ENCODE measurements at places on chromosomes 12 and 14.

- no peak for DNase-seq
Observed at GRCh38 chr12:49588721-49589516, 16.5 kb downstream of the FAM186B start.

DNA sequence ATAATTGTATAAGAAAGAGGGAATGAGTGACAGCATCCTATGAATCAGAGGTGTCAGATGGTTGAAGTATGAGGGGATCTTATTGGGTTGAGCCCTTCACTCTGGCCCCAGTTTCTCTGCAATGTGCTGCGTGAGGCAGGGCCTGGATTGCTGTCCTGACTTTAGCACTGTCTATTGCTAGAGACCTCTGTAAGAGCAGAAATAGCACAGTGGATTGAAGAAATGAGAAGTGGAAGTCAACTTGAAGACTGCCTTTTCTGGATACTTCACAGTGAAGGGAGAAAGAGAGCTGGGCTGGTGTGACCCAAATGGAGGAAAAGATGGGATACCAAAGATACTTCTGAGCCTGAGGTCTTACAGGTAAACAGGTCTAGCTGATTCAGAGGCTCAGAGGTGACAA is 5.8 kb downstream of the ASCL4 start:
- no peak for DNase-seq

DNA sequence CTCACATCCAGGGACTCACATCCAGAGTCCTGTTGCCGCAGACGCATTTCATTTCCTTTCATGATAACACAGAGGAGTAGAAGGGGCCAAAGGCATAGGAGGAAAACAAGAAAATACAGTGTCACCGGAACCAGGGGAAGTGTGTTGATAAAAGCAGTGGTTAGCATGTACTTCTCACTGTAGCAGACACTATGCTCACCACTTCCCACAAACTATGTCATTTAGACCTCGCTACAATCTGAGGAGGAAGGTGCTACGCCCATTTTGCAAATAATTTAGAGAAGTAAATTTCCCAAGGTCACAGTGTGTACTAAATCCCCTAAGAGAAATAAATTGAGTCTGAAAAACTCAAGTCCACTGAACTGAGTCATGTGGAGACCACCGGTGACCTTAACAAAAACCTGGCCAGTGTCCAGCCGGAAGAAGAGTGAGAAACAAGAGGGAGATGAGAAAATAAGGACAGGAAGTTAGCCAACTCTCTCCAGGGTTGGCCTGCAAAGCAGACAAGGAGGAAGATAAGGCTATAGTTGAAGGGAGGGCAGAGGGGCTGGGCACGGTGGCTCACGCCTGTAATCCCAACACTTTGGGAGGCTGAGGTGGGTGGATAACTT is 25.8 kb upstream of the TMCC3 start:
- peak; percentile 37 for DNase-seq

- no peak for DNase-seq
Observed at GRCh38 chr12:64675795-64676194, 65.5 kb downstream of the RASSF3 start.

DNA sequence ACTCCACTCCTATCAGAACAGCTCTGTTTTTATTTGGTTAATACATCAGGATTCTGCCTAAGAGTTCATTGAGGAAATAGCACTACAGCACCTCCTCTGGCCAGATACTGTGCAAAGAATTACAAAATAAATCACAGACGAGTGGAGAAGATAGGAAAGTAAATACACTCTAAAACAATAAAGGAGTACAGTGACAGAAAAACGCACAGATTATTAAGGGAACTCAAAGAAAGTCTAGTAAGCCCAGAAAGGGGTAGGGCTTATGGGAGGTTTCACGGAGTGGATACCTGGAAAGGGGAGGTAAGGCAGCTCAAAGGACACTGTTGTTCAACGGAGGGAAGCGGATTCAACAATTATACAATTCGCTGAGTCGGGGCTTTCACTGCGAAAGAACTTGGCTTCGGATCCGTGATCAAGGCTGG is 5.5 kb downstream of the OR10AD1 start:
- DNase-seq, result no peak

- DNase-seq, result no peak
Observed at GRCh38 chr14:68050177-68050576, 230.6 kb downstream of the RAD51B start.

- DNase-seq, result no peak
Observed at GRCh38 chr14:24665440-24665991, 31.5 kb upstream of the GZMB start.

DNA sequence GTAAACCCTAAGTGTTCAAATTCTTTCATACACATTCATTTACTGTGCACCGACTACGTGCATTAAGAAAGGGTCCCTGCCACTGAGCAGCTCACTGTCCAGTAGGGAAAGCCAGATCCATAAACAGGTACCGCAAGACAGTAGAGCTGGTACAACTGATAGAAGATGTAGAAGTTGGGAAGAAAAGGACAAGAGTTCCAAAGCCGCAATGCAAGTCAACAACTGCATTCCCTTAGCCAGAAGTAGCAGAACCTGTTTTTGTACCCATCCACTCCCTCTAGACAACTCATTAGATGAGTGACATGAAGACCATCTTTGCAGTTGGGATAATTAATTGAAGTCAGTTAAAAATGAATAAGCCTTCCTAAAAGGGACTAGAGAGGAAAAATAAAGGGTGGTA is 1.3 kb downstream of the SENP1 start:
- DNase-seq, result no peak

DNA sequence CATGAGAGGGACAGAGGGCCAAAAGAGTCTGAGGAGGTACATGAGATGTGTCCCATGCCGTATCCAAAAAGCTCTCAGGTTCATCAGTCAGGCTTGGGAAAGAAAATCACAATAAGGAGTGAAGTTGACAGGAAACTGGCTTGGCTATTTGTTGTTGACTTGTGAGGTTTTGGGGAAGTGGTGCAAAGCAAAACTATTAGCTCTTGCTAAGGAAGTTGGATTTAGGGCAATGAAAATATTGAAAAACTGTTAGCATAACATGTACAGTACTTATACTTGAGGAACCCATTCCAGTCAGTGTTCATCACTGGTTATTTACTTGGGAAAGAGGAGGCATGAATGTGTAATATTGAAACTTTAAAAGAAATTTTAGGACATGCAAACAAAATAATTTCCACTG is 145.9 kb downstream of the DUSP6 start:
- DNase-seq, result no peak

- peak; percentile 17 for DNase-seq
Observed at GRCh38 chr14:101104485-101104884, 201.0 kb upstream of the RTL1 start.

DNA sequence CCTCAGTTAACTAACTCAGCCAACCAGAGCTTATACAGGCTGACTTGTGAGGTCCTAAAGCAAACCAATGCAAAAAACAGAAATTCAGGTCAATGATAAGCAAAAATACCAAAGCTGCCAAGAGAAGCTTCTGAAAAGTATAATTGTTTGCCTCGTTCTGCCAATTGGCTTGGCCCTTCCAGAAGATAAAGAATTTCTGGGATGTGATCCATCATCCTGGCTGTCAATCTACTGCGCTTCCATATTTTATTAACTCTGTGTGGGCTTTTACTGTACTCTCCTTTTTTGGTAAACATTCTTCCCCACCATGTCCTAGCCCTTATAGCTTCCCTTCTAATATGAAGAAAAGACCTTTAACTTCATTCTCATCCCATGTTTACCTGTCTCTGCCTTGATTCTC is 387.9 kb downstream of the TMEM117 start:
- no peak for DNase-seq

GRCh38 chr14:51844081-51844881 is 16.1 kb upstream of the GNG2 start:
- no peak for DNase-seq

- no peak for DNase-seq
Observed at GRCh38 chr12:50620109-50620977, 115.6 kb downstream of the DIP2B start.

DNA sequence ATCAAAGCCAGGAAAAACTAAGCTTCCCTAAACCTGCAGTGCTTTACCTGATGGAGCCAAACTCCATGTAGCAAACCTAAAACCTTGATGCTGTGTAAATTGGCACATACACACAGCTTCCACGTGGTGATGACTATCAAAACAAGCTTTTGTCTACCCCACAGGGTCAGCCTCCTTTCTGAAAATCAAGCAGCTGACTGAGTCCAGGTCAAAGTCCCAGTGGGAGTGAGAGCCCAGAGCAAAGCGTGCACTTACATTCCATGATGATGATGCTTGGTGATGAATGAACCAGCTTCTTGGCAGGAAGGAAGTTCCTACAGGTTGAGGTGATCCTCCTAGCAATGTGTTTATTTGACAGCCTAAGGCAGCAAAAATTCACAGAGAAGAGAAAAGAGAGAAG is 630.0 kb upstream of the TBX3 start:
- DNase-seq, result no peak

DNA sequence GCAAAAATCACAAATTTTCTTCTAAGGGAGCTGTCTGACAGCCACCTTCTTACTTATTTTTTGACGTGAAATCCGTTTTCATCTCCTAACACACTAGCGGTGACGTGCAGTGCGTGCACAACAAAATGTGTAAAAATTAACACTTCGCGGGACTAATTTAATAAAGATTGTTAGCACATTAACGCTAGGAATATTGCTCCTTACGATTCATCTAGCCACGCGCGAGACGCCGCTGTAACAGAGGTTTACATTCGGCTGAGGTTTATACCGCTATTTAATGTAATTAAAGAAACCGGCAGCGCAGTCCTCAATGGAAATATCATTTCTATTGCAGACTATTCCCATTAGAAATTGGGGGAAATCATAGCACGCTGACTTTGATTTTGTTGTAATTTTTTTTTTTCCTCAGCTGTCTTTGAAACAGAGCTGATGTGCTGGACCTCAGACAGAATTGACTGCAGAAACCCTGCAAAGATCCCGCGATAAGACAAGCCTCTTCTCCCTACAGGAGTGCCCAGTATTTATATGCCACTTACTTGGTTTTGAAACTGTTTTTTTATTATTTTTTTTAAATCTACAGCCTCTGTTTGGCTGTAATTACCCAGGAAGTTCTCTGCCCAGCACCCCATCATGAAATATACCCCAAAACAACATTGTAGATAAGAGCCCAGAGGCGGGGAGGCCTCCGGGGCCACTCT is 31.2 kb downstream of the BCL11B start:
- no peak for DNase-seq

DNA sequence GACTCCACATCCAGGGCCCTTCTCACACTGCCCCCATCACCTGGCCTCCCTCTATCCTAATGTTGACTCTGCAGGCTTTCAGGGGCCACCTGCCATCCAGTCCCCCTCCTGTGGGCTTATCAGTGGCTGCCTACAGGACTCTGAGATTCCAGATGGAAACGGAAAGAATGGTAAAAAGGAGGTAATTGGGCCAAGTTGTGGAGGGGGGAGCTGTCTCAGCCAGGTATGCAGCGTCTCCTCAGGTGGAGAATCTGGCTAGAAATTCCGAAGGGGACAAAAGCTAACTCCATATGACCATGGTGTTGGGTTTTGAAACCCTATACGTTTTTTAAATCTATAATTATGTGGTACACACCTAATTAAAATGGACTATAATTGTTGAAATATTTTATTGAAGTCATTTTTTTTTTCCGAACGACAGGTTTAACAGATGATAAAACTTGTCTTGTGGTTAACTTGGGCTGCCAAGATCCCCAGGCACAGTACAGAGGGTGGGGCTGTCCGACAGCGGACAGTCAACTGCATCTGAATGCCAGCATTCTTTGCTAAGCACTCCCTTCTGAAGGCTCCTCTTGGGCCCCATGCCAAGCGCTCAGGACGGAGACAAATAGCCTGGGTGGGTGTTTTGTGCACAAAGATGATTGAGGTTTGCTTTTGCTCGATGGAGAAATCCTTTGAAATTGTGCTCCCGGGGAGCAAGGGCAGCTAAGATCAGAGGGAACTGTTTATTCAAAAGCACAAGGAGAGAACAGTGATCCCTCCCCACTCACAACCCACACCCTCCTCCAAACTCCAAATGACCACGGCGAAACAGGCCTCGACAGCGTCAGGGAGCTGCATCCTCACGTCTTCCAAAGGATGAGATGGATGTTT is 365.6 kb downstream of the BCL11B start:
- DNase-seq, result no peak

- no peak for DNase-seq
Observed at GRCh38 chr12:123034865-123035264, 54.4 kb downstream of the ARL6IP4 start.

GRCh38 chr14:93274055-93274806 is 58.6 kb downstream of the BTBD7 start:
- no peak for DNase-seq

Data from omental fat pad (tissue), 4 donors.